ENCODE measurements at places on chromosomes 2 and 18.
A peak's percentile ranks its signal among the peaks of the same experiment; 100 is the strongest.

DNA sequence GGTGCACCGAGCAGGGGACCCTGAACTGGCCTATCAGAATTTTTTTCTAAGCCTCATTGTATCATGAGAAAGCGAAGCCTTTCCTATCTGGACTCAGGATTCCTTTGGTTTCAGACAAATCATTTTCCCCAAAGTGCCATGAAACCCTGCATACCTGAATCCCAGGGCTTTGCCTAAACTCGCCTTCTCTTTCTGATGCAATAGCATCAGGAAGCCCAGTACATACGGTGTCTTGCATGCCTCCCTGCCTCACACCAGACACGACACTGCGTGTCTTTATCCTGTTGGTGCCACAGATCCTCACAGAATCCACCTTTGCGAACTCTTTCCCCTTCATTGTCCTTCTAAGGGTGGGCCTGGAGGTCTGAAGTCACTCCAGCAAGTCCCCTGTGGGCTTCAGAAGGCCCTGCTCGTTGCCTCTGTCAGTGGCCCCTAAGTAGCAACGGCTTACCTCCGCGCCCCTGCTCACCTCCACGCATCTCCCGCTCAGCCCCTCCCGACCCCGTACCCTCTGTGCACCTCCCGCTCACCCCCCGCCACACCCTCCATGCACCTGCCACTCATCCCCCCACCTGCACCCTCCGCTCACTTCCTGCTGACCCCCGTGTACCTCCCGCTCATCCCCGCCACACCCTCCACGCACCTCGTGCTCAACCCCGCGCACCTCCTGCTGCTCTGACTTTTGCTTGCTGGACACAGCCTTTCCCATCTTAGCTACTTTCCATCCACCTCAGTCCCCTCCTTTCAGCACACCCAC is 83.4 kb downstream of the TPGS2 start:
- DNase-seq = no peak

DNA sequence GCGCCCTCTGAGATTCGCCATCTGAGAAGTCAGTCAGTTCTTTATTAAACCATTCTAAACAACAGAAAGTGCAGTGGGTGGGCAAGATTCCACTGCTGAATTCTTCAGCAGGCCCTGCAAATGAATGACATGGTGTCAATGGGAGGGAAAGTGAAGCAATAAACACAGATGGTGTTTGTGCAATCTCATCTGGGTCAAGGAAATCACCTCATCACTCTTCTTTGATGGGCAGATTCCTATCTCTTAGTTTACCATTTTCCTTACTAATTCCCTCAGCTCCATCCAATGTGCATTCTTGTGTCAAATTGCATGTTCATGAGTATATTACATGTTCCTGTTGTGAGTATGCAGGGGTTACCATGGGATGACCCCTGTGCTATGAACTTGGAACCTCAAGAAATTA is 100.7 kb upstream of the CYP1B1 start:
- DNase-seq = peak; percentile 95

DNA sequence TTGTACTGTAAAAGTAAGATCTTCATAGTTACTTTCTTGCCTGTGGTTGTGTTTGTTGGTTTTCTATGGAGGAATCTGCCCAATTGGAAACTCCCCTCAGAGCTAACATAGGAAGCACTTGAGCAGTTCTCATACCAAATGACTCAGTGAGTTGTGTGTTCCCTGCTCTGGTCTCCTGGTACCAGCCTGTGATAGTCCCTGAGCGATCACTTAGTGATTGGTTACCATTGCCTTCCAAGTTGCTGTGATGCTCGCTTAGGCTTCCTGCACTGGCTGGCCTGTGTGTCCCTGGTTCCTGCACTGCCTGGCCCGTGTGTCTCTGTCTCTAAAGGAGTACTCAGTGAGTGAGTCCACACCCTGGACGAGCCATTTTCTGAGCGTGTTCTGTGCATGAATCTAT is 133.0 kb downstream of the MAP4K4 start:
- no peak for DNase-seq

- DNase-seq = no peak
Measured at GRCh38 chr2:102449370-102449974, 23.6 kb upstream of the SLC9A4 start.

- no peak for DNase-seq
Measured at GRCh38 chr2:2464643-2465042, 133.6 kb upstream of the MYT1L start.

- DNase-seq = no peak
Measured at GRCh38 chr2:222418739-222419138, 5.6 kb upstream of the SGPP2 start.

GRCh38 chr2:197073701-197074433 is 147.4 kb upstream of the PGAP1 start:
- no peak for DNase-seq

- DNase-seq = no peak
Measured at GRCh38 chr2:24463271-24463670, 27.8 kb upstream of the NCOA1 start.

- no peak for DNase-seq
Measured at GRCh38 chr2:180955101-180955500, 25.3 kb upstream of the UBE2E3 start.

DNA sequence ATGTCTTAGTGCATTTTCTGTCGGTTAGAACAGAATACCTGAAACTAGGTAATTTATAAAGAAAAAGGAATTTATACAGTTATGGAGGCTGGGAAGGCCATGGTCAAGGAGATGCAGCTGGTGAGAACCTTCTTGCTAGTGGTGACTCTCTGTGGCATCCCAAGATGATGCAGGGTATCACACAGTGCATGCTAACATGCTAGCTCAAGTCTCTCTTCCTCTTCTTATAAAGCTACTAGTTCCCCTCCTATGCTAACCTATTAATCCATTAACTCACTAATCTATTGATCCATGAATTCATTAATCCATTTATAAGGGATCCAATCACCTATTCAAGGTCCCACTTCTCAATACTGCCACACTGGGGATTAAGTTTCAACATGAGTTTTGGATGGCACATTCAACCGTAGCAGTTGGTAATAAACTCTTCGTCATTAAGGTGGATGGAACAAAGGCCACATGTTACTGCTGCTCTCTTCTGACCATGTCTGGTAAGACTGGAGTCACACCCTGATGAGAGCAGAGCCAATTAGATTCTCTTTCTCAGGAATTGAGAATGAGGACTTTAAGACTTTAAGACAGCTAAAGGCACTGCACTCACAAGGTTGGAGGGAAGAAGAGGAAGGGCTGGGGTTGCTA is 211.6 kb upstream of the SMAD7 start:
- DNase-seq = no peak

Measured in fibroblast of skin of left biceps (primary cell).